ENCODE measurements at places on chromosomes 11 and 22. TPM values are rescaled to one million over a fixed set of nuclear protein-coding genes. Genes with fewer than 3 reads are reported as not detected.

BTG4 gene
- not detected for total RNA-seq

PTPN5 gene
- total RNA-seq = not detected

POTEH gene
- total RNA-seq = not detected

LYVE1 gene
- total RNA-seq = not detected

TIMM10 gene
- total RNA-seq = 14.1 TPM

DUSP18 gene
- total RNA-seq = 8.9 TPM

TMPRSS13 gene
- not detected for total RNA-seq

TRIM51 gene
- not detected for total RNA-seq

PGA5 gene
- total RNA-seq = not detected

RAB39A gene
- not detected for total RNA-seq

CHRNA10 gene
- 0.59 TPM for total RNA-seq

KLHL35 gene
- 2.9 TPM for total RNA-seq

HTR3B gene
- not detected for total RNA-seq

BTBD18 gene
- total RNA-seq = not detected

LDHA gene
- total RNA-seq = 1,219 TPM

APOL4 gene
- not detected for total RNA-seq

VSIG10L2 gene
- not detected for total RNA-seq

ASPHD2 gene
- 2.3 TPM for total RNA-seq

TRIM49 gene
- not detected for total RNA-seq

PHF21B gene
- not detected for total RNA-seq

SCGB1A1 gene
- not detected for total RNA-seq

ACRV1 gene
- not detected for total RNA-seq

GDPD4 gene
- total RNA-seq = 0.69 TPM

MS4A6E gene
- total RNA-seq = not detected

WT1 gene
- 0.18 TPM for total RNA-seq

RIMBP3C gene
- total RNA-seq = 0.59 TPM

C11orf16 gene
- not detected for total RNA-seq

IFITM1 gene
- 0.42 TPM for total RNA-seq

PLEKHA7 gene
- total RNA-seq = 0.18 TPM

TBX1 gene
- not detected for total RNA-seq

SLC25A18 gene
- not detected for total RNA-seq

CLCF1 gene
- 1.8 TPM for total RNA-seq

POU2AF2 gene
- not detected for total RNA-seq

Measured in smooth muscle cell of the umbilical artery (primary cell).